ENCODE measurements at places on chromosomes 2 and 18. TPM values are rescaled to one million over a fixed set of nuclear protein-coding genes. Genes with fewer than 3 reads are reported as not detected.

Gene IGFBP5
- not detected for total RNA-seq

GRCh38 chr2:190235101-190235500, 84.5 kb downstream of the HIBCH start:
- no peaks in the 10 kb centered on the region for H3K4me1 ChIP-seq
- no peak overlapping the region for H3K4me3 ChIP-seq
- DNase-seq = no peak
- no peak overlapping the region for H3K27ac ChIP-seq
- peaks cover 44% of the 10 kb centered on the region for H3K36me3 ChIP-seq

DNA sequence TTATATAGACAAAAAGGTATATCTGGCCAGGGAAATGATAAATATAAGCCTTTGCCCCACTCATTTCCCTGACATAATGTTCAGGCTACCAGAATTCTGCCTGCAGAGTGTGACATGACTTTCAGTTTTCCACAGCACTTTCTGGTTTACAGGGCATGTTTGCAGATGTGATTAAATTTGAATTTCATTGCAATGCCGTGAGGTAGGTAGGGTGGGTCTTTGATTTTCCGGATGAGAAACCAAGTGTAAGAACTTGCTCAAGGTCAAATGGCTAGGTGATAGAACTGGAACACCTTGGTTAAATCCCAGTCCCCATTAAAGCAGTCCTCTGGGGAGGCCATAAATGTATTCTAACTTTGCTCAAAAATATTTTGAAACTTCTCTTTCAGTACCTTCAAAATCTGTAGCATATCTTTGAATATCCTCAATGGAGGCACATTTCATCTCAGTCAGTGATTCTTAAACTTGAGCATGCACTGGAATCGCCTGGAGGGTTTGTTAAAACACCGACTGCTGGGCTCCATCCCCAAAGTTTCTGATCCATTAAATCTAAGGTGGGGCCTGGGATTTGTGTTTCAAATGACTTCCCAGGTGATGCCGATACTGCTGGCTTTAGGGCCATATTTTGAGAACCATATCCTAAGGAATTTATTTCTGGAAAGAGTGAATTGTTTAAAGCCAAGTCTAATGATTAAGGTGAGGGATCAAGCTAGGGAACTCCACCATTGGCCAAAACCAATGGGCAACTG, 35.0 kb downstream of the MRPL33 start:
- no peaks in the 10 kb centered on the region for H3K36me3 ChIP-seq
- no peak overlapping the region for H3K27ac ChIP-seq
- no peaks in the 10 kb centered on the region for H3K27me3 ChIP-seq

- no peak overlapping the region for H3K27ac ChIP-seq
- no peaks in the 10 kb centered on the region for H3K4me1 ChIP-seq
- no peaks in the 10 kb centered on the region for H3K36me3 ChIP-seq
- H3K4me3 ChIP-seq = no peak overlapping the region
- DNase-seq = no peak
Measured at GRCh38 chr18:78778651-78779050, 201.0 kb upstream of the SALL3 start.

Gene MC2R
- not detected for total RNA-seq

DNA sequence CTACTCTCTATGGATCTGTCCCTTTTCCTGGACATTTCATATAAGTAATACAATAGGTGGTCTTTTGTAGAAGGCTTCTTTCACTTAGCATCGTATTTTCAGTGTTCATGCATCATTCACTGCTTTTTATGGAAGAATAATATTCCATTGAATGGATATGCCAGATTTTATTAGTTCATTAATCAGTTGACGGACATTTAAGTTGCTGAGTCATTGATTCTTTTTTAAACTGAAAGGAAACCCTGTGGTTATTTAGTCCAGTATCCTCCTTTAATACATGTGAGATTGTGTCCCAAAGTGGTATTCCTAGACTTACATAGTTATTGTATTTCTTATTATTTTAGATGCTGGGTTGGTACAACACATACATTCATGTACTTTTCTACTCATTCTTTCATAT, 162.1 kb upstream of the UNC80 start:
- H3K4me1 ChIP-seq = no peaks in the 10 kb centered on the region
- DNase-seq = no peak
- H3K27ac ChIP-seq = no peak overlapping the region
- H3K4me3 ChIP-seq = no peak overlapping the region

Gene SLC38A11
- total RNA-seq = not detected

DNA sequence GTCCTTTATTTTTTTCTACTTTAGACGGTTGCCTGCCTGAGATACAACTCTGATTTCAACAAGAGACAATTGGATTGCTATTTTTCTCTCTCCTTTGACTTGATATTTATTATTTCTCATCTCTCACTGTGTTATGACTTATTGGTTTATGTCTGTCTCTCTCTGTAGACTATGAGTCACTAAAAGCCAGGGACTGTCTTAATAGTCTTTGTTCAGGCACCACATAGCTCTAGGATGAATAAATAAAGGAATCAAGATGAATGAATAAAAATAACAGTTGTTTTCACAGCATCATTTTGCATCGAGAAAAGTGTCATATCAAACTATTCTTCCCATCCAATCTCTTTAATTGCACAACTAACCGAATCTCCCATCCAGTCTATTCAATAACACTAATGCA, 31.4 kb upstream of the CD28 start:
- DNase-seq = no peak
- H3K36me3 ChIP-seq = peaks cover 3% of the 10 kb centered on the region
- H3K27me3 ChIP-seq = no peaks in the 10 kb centered on the region
- H3K27ac ChIP-seq = peak overlapping the region; percentile 17
- H3K4me1 ChIP-seq = peaks cover 35% of the 10 kb centered on the region
- H3K4me3 ChIP-seq = no peak overlapping the region

Gene ADD2
- 24.5 TPM for total RNA-seq
